Activated CD8-positive, alpha-beta T cell treated with anti-CD3 and anti-CD28 coated beads, Interleukin-2, amount 10 ng/mL, durations not matched to agents 7 days and 5 days (primary cell): ENCODE measurements at places on chromosomes 7 and 10.

DNA sequence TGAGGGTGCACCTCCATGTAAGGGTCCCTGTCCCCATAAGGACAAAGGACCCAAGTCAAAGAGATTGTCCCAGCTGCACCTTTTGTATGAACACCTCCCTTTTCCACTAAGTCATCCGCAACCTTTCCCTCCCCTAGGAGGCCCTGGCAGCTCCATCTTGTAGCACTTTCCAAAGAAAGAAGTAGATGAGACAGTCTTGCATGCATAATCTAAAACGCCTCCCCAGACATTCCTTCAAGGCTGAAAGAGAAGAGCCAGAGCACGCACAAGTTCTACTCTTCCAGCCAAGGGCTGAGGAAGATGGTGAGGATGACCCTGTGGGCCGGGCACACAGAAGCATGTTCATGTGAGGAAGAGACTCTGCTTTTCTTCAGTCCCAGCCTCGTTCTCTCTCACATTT lies 194.4 kb downstream of the TNS3 start:
- H3K27me3 ChIP-seq = no peaks in the 10 kb centered on the region
- no peaks in the 10 kb centered on the region for H3K36me3 ChIP-seq
- H3K4me3 ChIP-seq = no peak overlapping the region
- DNase-seq = no peak

DNA sequence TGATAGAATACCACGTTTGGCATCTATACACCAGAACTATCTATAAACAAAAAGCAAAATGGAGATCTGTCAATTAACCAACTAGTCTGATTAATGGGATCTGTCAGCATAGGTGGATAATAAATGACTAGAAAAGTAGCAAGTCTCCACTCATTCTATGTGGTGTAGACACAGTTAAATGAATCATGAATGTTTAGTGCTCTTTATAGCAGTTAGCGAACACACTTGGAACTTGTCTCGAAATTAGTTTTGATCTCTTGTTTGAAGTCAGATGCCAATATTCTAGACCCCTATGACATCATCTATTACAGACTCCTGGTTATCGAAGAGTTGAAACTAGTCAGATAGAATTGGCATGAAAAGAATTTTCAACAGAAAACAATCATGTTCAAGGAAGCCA lies 259.7 kb downstream of the AHR start:
- H3K4me3 ChIP-seq = no peak overlapping the region
- H3K4me1 ChIP-seq = no peaks in the 10 kb centered on the region
- H3K27ac ChIP-seq = no peak overlapping the region
- H3K27me3 ChIP-seq = peaks cover 7% of the 10 kb centered on the region

DNA sequence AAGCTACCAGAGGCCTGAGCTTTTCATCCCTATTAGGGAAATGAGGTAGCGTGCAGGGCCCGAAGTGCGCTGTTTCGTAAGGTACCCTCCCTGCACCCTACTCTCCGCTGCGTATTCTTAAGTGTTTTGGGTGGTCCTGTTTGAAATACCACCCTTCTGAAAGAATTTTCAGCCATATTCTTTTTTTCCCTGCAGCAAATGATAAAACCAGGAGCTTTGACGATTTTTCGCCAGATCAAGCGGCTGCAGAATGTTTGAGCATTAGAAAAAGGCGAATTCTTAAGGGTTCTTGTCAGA lies 1.2 kb downstream of the RSBN1L start:
- H3K27ac ChIP-seq = peak overlapping the region; percentile 96
- peaks cover 47% of the 10 kb centered on the region for H3K4me1 ChIP-seq
- H3K27me3 ChIP-seq = no peaks in the 10 kb centered on the region
- peaks cover 34% of the 10 kb centered on the region for H3K36me3 ChIP-seq
- no peak for DNase-seq
- H3K4me3 ChIP-seq = peak overlapping the region; percentile 98

- H3K4me3 ChIP-seq = peak overlapping the region; percentile 48
- DNase-seq = peak; percentile 45
- H3K27me3 ChIP-seq = peaks cover 41% of the 10 kb centered on the region
- no peak overlapping the region for H3K27ac ChIP-seq
- H3K36me3 ChIP-seq = peaks cover 3% of the 10 kb centered on the region
These were observed 779 bp downstream of the C1QL3 start for GRCh38 chr10:16520900-16521299.
